ENCODE measurements at places on chromosomes 1 and 21.

GRCh38 chr1:53350853-53351767 is 23.2 kb upstream of the LRP8 start:
- no peak for DNase-seq

- no peak for DNase-seq
Measured at GRCh38 chr1:234782105-234782751, 172.2 kb upstream of the IRF2BP2 start.

DNA sequence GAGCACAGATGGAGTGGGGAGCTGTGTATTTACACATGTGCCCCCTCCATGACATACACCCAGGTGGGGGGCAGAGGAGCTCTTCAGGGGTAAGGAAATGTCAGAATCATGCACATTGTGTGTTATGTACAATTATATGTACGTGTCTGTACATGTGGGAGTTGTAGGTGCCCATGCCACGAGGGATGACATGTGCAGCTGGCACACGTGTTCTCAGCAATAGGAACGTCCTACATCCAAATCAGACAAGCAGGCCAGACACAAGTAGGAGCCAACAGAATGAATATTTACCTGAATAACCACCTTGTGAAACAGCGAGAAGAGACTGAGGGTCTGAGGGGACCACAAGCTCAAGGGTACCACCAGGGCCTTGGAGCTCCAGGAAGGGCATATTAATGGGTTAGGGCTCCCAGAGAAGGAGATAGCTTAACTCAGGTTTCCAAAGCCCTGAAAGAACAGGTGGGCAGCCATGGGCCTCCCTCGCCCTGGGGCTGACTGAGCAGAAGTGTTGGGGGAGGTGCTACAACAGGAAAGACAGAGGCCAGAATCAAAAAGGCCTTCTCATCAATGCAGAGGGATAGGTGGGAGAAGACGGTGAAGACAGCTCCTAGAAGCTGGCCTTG is 3.2 kb downstream of the COL16A1 start:
- DNase-seq = no peak

DNA sequence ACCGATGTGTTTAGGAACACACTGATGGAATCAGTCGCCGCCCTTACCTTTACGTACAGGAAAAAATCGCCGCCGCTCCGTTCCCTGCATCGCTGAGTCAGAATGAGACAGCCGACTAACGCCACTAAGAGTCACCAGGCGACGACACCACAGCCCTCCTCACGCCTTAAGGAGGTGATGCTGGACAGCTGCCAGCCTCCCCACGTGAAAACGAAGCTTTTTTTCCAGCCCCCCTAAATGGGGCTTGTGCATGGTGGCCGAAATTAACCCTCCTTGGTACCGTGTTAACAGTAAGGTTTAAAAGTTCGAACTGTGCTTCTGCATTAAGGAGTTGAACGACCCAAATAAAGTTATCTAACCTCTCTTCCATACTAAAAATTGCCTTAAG is 511 bp downstream of the DNTTIP2 start:
- peak; percentile 75 for DNase-seq

GRCh38 chr1:51642739-51643142 is 25.8 kb downstream of the OSBPL9 start:
- no peak for DNase-seq

GRCh38 chr21:29664615-29665014 is 275.2 kb downstream of the GRIK1 start:
- DNase-seq = no peak

DNA sequence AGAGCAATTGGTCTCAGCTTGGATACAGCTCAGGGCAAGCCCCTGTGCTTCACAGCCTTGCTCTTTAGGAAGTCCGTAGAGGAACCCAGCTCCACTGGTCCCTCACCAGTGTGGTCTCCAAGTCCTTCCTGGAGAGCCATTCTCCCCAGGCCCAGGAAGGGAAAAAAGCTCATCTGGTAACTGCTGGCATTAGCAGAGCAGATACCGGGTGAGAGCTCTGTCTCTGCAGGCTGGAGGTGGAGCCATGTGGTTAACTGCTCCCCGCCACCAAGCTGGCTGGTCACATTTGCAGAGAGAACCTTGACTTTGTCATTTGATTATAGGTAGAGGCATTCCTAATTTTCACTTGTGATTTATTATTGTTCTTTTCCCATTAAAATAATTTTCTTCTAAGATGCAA is 169.6 kb downstream of the ROR1 start:
- DNase-seq = no peak

DNA sequence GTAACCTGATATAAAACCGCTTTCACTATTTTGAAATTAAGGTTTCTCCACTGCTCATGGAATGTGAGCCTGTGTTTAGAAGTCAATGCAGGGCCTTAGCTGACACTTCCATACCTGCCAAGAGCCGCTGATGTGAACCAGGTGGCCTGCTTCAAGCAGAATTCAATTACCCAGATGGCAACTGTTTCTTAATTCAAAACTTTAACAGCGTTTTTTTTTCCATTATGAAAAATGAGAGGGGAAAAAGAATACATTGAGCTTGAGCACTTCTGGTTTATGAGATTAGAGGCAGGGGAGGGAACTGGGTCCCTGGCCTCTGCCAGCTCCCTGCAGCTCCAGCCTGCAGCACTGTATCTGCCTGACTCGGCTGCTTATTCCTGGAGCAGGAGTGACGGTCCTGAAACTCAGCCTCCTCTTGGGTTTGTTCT is 7.7 kb upstream of the ATP1A1 start:
- no peak for DNase-seq

GRCh38 chr1:70767377-70767776 is 280.2 kb downstream of the PTGER3 start:
- no peak for DNase-seq

GRCh38 chr1:29398431-29398830 is 162.1 kb downstream of the PTPRU start:
- no peak for DNase-seq

GRCh38 chr1:12034381-12034801 is 15.1 kb downstream of the MIIP start:
- no peak for DNase-seq

- DNase-seq = no peak
Measured at GRCh38 chr1:222788402-222789156, 26.3 kb upstream of the DISP1 start.

GRCh38 chr1:180131510-180131909 is 23.2 kb upstream of the QSOX1 start:
- peak; percentile 96 for DNase-seq

- DNase-seq = no peak
Measured at GRCh38 chr1:30272277-30273020, 450.9 kb downstream of the MATN1 start.

GRCh38 chr1:226047495-226047894 is 15.0 kb upstream of the H3-3A start:
- DNase-seq = no peak

DNA sequence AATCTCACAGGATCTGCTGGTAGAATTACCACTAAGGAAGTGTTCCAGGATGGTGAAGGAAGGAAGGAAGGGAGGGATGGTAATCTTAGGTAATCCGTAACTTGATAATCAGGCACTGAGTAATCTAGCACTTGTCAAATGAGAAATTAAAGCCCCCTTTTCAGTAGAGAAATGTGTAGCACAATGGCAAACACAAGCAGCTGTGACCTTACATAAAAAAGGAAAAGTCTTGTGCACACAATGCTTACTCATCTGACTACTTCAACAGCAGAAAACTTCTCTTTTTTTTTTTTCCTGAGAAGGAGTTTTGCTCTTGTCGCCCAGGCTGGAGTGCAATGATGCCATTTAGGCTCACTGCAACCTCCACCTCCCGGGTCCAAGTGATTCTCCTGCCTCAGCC is 6.1 kb downstream of the NUP210L start:
- DNase-seq = peak; percentile 67

DNA sequence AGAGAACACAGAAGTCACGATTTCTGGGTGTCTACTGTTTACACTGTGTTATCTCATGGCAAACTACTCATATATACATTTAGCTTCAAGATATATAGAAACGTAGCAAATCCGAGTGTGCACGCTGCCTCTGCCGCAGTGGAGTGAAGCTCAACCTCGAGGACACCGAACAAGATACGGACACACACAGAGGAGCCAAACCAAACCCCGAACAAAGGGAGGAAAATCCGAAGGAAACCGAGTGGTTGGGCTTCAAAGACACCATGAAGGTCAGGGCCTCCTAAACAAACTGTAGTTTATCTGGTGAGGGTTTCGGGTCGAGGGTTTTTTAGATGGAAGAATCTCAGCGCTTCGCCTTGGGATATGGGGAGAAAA is 34.5 kb downstream of the SLC45A1 start:
- DNase-seq = no peak

DNA sequence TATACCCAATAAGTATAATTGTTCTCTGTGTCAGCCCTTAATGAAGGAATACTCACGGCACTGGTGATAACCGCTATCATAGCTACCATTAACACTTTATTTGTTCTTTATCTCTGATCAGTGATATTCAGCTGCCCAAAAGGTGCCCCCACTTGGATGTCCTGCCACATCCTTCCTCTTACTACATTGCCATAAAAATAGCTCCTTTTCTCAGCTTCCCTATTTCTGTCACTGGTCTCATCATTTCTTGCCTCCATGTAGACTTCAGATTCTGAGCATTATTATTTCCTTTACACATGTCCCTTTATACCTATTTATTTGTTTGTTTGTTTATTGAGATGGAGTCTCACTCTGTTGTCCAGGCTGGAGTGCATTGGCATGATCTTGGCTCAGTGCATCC is 2.7 kb upstream of the RAB29 start:
- DNase-seq = peak; percentile 47

DNA sequence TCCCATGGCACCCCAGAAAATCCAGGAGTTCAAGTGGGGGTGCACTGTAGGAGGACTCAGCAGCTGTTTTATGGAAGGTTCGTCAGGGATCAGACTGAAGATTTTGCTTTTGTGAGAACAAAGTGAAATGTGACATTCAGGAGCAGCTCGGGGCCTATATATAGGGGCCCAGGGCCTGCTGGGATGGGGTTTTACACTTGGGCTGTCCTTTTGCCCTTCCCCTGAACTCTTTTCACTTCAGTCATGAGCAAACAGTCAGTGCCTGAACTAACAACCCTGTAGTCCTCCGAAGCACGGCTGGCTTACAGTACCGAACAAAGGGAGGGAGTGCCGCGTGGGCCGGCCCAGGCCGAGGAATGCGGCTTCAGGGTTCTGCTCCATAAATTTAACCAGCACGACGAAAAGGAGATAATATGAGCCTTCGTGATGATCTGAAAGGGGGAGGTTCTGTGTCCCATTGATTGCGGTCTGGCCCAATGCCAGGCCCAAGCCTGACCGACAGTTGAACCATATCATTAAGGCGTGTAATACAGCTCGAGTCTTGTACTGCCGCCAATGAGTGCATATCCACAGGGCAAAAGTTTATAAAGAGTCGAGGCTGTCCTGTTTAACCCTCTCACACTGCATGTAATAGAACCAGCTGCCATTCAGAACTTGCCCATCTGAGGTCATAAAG is 139.9 kb downstream of the DHRS3 start:
- no peak for DNase-seq

DNA sequence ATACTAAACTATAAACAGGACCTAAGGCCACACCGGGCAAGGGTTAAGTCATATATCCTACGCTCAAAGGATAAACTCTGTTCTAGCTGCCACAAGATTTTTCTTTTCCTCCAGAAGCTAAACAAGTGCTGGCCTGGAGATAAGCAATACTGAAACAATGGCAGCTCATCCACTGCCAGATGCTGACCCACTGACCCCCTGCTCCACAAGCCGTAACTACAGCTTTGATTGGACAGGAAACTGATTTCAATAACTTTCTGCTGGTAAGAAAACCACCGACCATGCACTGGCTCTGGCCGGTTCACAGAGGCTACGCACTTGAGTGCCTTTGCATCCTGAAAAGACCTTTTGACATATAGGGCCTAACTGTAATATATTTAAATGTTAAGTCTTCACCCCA is 51.3 kb upstream of the PLA2G2C start:
- DNase-seq = no peak

GRCh38 chr1:231702331-231702730 is 75.7 kb downstream of the DISC1 start:
- DNase-seq = no peak

GRCh38 chr1:51071291-51072042 is 30.6 kb upstream of the C1orf185 start:
- no peak for DNase-seq

DNA sequence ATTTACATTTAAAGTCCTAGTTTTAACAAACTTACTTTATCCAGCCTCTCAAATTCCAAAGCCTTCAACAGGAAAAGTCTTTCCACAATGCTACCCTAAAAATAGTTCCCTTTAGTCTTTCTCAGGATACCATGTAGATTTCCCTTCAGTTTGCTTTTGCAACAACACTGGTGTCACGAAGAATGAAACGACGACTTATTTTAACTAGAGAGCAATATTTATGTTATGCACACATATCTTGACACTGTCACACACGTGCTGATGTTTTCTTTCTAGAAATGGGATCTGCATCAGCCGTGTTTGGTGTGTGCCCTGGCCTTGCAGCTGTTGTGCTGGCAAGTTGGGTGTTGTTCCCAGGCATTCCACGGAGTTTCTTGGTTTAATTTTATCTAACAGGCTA is 75.5 kb downstream of the SIPA1L2 start:
- DNase-seq = no peak

- no peak for DNase-seq
Measured at GRCh38 chr1:41503538-41504113, 19.1 kb upstream of the EDN2 start.

DNA sequence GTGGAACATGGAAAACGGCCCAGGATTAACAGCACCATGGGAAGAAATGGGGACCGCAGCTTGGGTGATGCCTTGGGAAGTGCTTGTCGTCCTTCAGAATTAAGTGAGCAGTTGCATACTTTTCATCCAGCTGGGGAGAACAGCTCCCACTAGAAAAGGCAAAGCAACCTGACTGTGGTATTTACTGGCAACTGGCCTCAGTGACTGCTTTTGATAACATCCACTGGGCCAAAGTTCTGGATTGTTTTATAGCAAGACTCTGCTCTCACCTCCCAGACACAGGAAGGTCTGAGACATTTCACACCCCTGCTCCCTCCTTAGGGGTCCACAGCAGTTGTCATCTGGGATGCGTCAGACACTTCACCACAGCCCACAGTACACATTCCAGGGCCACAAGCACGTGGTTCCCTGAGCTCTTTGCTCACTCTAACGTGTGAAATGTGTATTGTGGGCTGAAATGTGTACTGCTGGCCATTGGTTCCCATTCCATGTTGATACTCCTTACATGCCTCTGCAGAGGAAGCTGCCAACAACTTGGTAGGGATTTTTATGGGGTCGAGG is 6.6 kb downstream of the PAPPA2 start:
- no peak for DNase-seq

- no peak for DNase-seq
Measured at GRCh38 chr1:153642161-153642560, 8.3 kb downstream of the CHTOP start.

- no peak for DNase-seq
Measured at GRCh38 chr1:154550657-154551056, 7.8 kb downstream of the UBE2Q1 start.

GRCh38 chr21:45442276-45442675 is 37.3 kb downstream of the COL18A1 start:
- DNase-seq = no peak

DNA sequence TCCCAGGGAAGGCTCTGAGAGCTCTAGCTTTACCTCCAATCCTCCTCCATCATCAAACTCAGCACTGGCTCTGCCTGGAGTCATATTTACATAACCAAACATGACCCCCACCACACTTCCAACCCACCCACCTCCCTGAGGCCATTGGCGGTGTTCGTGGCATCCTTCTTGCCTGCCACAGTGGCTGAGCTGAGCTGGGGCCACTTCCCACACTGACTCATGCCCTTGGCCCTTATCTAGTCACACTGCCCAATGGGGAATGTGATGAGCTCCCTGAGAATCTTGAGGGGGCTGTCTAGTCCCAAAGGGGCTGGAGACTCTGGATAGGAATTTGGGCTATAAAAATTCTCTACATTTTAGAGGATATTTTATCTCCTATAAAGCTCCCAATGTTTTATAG is 230.9 kb upstream of the IRF2BP2 start:
- DNase-seq = peak; percentile 46

GRCh38 chr1:95388031-95388430 is 154.0 kb downstream of the RWDD3 start:
- no peak for DNase-seq

All from suppressor macrophage treated with lipopolysaccharide for 4 hours (primary cell).